NCI-H2029 (cell line): ENCODE measurements at places on chromosomes 7 and 10.

DNA sequence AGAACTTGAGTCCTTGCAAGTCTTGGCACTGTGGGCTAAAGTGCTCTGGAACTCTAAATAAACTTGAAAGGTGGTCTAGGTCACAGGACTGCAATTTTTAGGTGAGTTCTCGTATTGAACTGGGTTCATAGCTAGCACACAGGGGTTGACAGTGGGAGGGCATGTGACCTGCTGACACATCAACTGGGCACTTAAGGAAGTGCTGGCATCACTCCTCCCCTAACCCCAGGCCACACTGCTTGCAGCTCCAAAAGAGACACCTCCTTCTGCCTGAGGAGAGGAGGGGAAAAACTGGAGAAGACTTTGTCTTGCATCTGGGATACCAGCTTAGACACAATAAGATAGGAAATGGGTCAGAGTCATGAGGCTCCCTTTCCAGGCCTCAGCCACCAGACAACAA lies 38.0 kb upstream of the AASS start:
- DNase-seq = no peak

DNA sequence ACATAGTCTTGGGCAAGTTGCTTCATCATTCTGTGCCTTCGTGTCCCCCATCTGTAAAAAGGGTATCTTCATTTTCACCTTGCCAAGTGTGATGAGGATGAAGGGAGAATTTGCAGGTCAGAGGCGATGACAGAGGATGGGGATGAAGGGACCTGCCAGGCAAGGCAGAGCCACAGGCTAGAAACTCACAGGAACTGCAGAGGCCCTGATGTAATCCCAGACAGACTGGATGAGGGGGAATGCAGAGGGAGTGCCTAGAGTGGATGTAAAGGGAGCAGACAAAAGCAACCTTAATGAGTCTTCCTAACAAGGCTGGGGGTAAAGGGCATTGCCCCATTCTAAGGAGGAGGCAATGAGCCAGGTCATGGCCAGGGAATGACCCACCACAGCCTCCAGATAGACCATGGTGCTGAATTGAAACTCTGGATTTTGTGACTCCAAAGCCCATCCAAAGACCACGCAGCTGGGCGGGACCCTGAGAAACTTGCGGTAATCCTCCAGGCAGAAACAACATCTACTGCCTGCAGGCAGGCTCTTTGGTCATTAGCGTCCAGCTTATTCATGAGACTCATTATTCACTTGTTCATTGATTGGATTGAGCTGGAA lies 1.9 kb downstream of the ANTXRL start:
- DNase-seq = no peak

GRCh38 chr10:132101529-132101928 lies 35.8 kb downstream of the JAKMIP3 start:
- no peak for DNase-seq

GRCh38 chr7:92633211-92633906 lies 43.2 kb upstream of the FAM133B start:
- peak; percentile 37 for DNase-seq

DNA sequence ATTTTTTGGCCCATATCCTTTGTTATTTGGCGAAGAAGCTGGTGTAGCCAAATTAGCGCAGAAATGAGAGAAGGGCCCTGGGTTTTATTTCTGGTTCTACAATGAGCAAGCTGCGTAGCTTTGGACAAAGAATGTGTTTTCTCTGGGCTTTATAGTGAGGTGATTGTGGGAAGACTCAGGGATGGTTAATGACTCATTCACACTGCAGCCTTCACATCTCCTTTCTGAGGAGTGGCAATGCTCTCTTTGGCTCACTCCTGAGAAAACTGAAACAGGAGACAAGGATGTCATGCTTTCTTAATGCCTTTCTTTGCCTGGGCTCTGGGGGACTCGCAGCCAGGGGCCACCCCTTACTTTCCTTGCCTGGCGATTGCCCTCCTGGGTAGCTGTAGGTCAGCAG lies 271.0 kb upstream of the PODXL start:
- DNase-seq = no peak

- no peak for DNase-seq
These were observed 16.8 kb upstream of the GPR15LG start for GRCh38 chr10:84156768-84157167.

DNA sequence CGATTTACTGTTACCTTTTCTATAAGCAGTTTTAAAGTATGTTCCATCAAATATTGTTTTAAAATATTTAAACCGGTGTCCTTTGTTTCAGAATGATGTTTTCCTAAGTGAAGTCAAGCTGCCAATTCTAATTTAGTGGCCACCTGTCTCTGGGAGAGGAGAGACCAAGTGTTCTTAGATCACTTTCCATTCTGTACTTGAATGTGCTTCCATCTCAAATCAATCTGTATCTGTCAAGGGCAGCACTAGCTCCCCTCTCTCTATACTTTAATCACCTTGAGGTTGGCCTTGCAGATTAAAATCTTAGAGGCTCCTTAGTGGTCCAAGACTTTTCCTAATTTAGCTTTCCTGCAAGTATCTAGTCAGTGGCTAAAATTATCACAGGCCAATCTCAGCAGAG lies 49.6 kb downstream of the LGI1 start:
- DNase-seq = no peak

DNA sequence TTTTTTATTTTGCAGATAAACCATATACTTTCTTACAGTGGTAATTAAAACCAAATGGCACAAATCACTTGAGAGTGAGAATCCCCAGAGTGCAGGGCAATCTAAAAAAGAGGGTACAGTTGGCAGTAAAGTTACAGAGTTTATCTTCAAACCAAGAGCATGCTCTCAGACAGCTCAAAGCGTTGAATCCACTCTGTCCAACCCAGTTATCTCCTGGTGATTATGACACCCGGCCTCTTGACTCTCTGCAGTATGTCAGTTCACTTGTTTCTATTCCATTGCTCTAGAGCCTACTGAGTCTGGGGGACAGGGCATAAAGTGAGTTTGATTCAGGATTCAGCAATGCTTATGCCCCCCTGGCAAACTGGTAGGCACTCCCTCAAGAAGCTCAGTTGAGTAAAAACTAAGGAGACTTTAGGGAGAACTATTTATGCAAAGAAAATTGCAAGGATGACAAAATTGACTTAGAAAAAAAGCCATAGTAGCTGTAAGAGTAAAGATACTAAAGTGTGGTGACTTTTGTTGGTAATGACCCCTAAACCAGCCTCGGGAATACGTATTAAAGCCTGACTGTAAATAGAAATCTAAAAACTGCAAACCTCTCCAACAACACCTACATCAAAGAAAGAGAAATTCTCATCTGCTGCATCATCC lies 55.5 kb downstream of the COL1A2 start:
- DNase-seq = peak; percentile 5

GRCh38 chr7:158957921-158958491 lies 101.6 kb downstream of the DYNC2I1 start:
- DNase-seq = peak; percentile 77

DNA sequence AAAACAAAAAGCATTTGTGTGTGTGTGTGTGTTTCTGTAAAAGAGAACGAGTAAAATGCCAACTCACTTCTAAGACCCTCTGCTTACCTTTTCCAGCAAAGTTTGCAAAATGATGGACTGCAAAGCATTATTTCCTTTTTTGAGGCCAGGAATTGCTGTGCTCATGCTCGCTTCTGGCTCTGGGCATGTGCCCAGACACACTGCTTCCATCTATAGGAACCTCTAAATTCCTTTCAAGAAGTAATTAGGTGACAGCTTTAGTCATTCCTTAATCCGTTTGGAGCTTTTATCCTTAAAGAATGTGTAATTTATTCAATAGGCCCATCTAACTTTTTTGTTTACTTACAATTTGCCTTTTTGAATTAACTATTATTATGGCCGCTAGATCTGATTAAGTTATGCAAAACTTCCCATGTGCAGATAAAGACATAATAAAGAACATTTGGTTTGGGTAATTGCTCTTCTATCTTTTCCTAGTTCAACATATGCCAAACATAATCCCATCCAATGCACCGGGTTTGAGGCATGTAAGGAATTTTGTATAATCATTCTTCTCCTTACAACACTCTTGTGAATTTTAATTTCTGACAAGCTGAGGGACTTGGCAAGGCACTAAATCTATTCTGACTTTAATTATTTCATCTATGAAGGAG lies 34.7 kb downstream of the A1CF start:
- no peak for DNase-seq

- no peak for DNase-seq
These were observed 1.1 kb upstream of the DMTF1 start for GRCh38 chr7:87151002-87151728.

GRCh38 chr10:62734781-62735463 lies 69.6 kb upstream of the ADO start:
- no peak for DNase-seq

DNA sequence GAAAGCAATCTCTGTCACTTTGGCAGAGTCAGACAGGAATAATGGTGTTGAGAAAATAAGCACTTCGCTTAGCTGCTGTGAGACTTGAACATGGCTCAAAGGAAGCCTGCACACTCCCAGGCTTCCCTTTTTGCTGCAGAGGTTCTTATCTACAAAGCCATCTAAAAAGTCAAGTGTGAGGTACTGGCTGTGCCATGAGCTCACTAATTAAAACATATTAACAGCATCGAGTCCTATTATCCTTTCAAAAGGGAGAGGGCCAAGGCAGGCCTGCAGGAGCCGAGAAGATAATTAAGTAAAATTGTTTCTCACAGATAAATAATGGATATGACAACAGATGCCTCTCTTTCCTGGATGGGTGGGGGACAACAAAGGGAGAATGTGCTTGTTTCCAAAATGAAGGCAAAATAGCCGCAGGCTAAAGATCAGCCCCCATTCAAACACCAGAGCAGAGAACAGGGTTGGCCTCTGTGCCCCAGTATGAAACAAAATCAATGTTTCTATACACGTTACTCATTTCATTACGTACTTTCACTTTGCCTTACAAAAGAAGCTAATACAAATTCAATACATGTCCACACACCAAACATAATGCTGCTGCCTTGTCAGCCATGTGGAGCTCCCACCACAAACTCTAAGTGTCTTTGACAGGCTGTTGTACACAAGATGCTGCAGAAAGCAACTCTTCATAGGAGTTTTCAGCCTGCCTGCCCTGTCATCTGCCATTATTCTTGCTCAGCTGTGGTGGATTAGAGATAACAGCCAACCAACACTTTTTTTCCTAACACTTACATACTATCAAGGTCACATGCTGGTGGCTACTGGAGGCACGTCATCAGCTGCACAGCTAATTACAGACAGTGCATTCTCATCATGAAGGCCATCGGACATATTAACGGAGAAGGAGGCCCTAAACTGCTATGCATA lies 55.3 kb downstream of the ELAPOR2 start:
- no peak for DNase-seq
